A549 (cell line): ENCODE measurements at places on chromosomes 3 and 15. TPM values are rescaled to one million over a fixed set of nuclear protein-coding genes. Genes with fewer than 3 reads are reported as not detected.

Gene SCG5
- polyA plus RNA-seq, result 0.72 to 1.7 TPM (median 1.4 TPM) in 3 replicates

Gene NANOGP8
- not detected in 3 replicates for polyA plus RNA-seq

Gene ROBO2
- polyA plus RNA-seq, result not detected in 3 replicates

Gene STAB1
- polyA plus RNA-seq, result 0.04 to 0.07 TPM in 2 of 3 replicates, not detected in the other

Gene SOX14
- not detected in 3 replicates for polyA plus RNA-seq

Gene STRIT1
- not detected in 3 replicates for polyA plus RNA-seq

Gene SLC15A2
- 0.09 to 0.42 TPM (median 0.18 TPM) in 3 replicates for polyA plus RNA-seq

Gene ARGFX
- not detected in 3 replicates for polyA plus RNA-seq

Gene GHSR
- polyA plus RNA-seq, result not detected in 3 replicates

Gene C3orf85
- polyA plus RNA-seq, result not detected in 3 replicates

Gene CHP1
- 101 to 117 TPM (median 115 TPM) in 3 replicates for polyA plus RNA-seq

Gene TAMM41
- 14.9 to 16.1 TPM (median 16.0 TPM) in 3 replicates for polyA plus RNA-seq

Gene HRH1
- polyA plus RNA-seq, result 3.7 to 4.2 TPM (median 3.7 TPM) in 3 replicates

Gene REC114
- not detected in 3 replicates for polyA plus RNA-seq

Gene GOLGA6L10
- polyA plus RNA-seq, result 0.62 to 1.1 TPM (median 0.98 TPM) in 3 replicates

Gene ARHGAP31
- 0.68 to 0.94 TPM (median 0.93 TPM) in 3 replicates for polyA plus RNA-seq

Gene HTR3E
- polyA plus RNA-seq, result not detected in 3 replicates

Gene TMEM108
- not detected in 3 replicates for polyA plus RNA-seq

Gene SERPINI1
- polyA plus RNA-seq, result 4.7 to 6.5 TPM (median 4.9 TPM) in 3 replicates

Gene ZIC4
- polyA plus RNA-seq, result not detected in 3 replicates

Gene ULK4
- polyA plus RNA-seq, result 4.4 to 5.6 TPM (median 4.9 TPM) in 3 replicates

Gene C3orf80
- polyA plus RNA-seq, result 2.0 to 3.7 TPM (median 3.5 TPM) in 3 replicates

Gene LDHAL6B
- not detected in 3 replicates for polyA plus RNA-seq

Gene MUC4
- polyA plus RNA-seq, result not detected in 3 replicates

Gene AADAC
- 12.7 to 17.0 TPM (median 15.3 TPM) in 3 replicates for polyA plus RNA-seq

Gene TIMP4
- polyA plus RNA-seq, result 13.1 to 18.5 TPM (median 15.7 TPM) in 3 replicates

Gene SLC30A4
- 2.1 to 2.7 TPM (median 2.2 TPM) in 3 replicates for polyA plus RNA-seq

Gene RPP25
- polyA plus RNA-seq, result 12.2 to 13.7 TPM (median 13.0 TPM) in 3 replicates

Gene IL5RA
- polyA plus RNA-seq, result not detected in 3 replicates

Gene CLDN1
- polyA plus RNA-seq, result 33.7 to 48.0 TPM (median 33.9 TPM) in 3 replicates

Gene SERINC4
- polyA plus RNA-seq, result 0.04 to 0.12 TPM (median 0.04 TPM) in 3 replicates

Gene KCNMB3
- 1.3 to 1.7 TPM (median 1.4 TPM) in 3 replicates for polyA plus RNA-seq

Gene SKOR1
- polyA plus RNA-seq, result 0.04 to 0.11 TPM (median 0.05 TPM) in 3 replicates

Gene ZNF860
- 1.3 to 1.6 TPM (median 1.6 TPM) in 3 replicates for polyA plus RNA-seq

Gene FHIT
- polyA plus RNA-seq, result 0.76 to 2.8 TPM (median 0.92 TPM) in 3 replicates

Gene GABRB3
- 75.6 to 81.9 TPM (median 78.3 TPM) in 3 replicates for polyA plus RNA-seq

Gene CELSR3
- 4.6 to 5.2 TPM (median 4.8 TPM) in 3 replicates for polyA plus RNA-seq

Gene HRG
- polyA plus RNA-seq, result not detected in 3 replicates

Gene ACKR4
- polyA plus RNA-seq, result 0.04 TPM in 1 of 3 replicates, not detected in the others
